Chondrocyte (in vitro differentiated cells): ENCODE measurements at places on chromosomes 5 and 9. TPM values are rescaled to one million over a fixed set of nuclear protein-coding genes. Genes with fewer than 3 reads are reported as not detected.

GRCh38 chr5:14173377-14174229 lies 30.5 kb downstream of the TRIO start:
- H3K27ac ChIP-seq, result peak overlapping the region; percentile 92
- H3K4me3 ChIP-seq, result peak overlapping the region; percentile 29
- H3K4me1 ChIP-seq, result peaks cover 81% of the 10 kb centered on the region
- no peak for DNase-seq
- no peaks in the 10 kb centered on the region for H3K27me3 ChIP-seq

DNA sequence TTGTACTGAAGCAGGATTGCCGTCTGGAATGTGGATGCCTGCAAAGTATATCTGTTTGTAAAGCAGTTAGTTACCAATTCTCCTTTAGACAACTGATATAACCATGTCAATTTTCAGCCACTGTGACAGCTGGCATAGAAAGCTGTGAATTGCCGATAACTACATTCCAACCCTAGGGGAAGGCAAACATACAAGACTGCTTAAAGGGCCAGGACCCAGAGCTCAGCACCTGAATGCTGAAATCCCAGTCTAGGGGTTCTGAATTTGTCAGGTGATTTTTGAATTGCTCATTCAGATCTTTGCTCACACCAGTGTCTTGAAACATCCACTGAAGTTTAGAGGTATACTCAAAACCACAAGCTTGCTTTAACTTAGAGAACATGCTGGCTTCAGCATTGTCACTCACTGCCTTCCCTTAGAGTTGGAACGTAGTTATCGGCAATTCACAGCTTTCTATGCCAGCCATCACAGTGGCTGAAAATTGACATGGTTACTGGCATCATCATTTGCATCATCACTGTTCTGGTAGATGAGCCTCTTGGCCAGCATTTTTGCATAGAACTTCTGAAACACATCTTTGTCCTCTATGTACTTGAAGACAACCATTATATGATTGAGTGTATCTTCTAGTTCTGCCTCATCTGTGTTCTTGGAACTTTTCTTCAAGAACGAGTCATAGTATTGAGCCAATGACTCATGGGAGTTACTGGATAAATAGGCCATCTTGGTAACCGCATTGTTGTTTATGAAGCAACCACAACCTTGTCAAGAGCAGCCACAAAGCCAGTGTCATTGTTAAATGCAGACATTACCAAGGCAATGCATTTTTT lies 82.1 kb downstream of the CCDC192 start:
- H3K27me3 ChIP-seq, result no peaks in the 10 kb centered on the region
- H3K4me1 ChIP-seq, result peaks cover 8% of the 10 kb centered on the region
- DNase-seq, result no peak
- H3K36me3 ChIP-seq, result peaks cover 2% of the 10 kb centered on the region
- H3K27ac ChIP-seq, result no peak overlapping the region

NKD2 gene
- total RNA-seq, result not detected in 3 replicates

DNA sequence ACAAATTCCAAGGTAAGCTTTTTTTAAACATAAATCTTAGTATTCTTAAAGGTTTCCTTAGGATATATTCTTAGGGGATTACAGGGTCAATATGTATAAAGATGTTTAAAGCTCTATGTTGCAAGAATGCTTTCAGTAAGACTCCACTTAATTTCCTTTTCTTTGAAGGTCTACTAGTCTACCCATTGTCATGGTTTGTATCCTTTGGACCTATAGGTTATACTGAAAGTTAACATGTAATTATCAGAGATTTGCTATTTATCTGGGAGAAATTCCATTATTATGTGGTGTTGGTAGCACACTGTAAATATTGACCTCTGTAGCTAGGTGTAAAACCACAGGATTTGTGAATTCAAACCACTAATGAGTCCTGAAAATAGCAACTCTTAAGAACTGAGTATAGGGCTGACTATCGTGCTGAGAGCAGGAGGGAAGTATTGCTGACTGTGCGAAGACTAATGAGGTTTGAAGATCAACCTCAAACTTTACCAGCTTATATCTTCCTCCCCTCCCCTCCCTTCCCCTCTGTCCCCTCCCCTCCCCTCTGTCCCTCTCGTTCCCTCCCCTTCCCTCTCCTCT lies 85.6 kb downstream of the GADD45G start:
- H3K27me3 ChIP-seq, result peaks cover 25% of the 10 kb centered on the region
- H3K36me3 ChIP-seq, result no peaks in the 10 kb centered on the region
- no peak for DNase-seq
- H3K27ac ChIP-seq, result no peak overlapping the region

DNA sequence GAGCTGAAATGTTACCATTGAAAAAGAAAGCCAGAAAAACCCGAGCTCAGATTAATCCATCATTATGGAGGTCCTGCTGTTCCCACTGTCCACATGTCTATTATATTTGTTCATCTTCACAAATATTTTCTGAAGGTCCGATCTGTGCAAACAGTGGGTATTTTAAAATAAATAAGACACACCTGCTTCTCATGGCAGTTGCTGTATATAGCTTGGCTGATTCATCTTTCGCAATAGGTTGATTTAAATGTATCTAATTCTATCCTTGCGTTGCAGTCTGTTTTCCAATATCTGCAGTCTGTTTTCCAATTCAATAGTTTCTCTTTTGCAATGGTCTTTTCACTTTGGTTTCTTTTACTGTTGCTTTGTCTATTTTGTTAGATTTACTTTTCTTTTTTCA lies 87.4 kb upstream of the PCA3 start:
- no peak overlapping the region for H3K27ac ChIP-seq
- H3K36me3 ChIP-seq, result no peaks in the 10 kb centered on the region
- peaks cover 3% of the 10 kb centered on the region for H3K4me1 ChIP-seq
